ENCODE measurements at places on chromosomes 6 and 20. TPM values are rescaled to one million over a fixed set of nuclear protein-coding genes. Genes with fewer than 3 reads are reported as not detected.

SYNCRIP gene
- 148 TPM for total RNA-seq

GATA5 gene
- total RNA-seq: 0.40 TPM

XKR7 gene
- total RNA-seq: not detected

SH3BGRL2 gene
- 36.4 TPM for total RNA-seq

SLC17A2 gene
- total RNA-seq: not detected

SLC13A3 gene
- 0.43 TPM for total RNA-seq

PRR18 gene
- not detected for total RNA-seq

KHDC1L gene
- total RNA-seq: not detected

BFSP1 gene
- 2.3 TPM for total RNA-seq

TDP2 gene
- 39.1 TPM for total RNA-seq

CDKN1A gene
- total RNA-seq: 194 TPM

C20orf204 gene
- 2.1 TPM for total RNA-seq

LKAAEAR1 gene
- total RNA-seq: 0.29 TPM

ZBTB46 gene
- total RNA-seq: 3.2 TPM

TEAD3 gene
- total RNA-seq: 0.27 TPM
